ENCODE measurements at places on chromosomes 4 and X.

DNA sequence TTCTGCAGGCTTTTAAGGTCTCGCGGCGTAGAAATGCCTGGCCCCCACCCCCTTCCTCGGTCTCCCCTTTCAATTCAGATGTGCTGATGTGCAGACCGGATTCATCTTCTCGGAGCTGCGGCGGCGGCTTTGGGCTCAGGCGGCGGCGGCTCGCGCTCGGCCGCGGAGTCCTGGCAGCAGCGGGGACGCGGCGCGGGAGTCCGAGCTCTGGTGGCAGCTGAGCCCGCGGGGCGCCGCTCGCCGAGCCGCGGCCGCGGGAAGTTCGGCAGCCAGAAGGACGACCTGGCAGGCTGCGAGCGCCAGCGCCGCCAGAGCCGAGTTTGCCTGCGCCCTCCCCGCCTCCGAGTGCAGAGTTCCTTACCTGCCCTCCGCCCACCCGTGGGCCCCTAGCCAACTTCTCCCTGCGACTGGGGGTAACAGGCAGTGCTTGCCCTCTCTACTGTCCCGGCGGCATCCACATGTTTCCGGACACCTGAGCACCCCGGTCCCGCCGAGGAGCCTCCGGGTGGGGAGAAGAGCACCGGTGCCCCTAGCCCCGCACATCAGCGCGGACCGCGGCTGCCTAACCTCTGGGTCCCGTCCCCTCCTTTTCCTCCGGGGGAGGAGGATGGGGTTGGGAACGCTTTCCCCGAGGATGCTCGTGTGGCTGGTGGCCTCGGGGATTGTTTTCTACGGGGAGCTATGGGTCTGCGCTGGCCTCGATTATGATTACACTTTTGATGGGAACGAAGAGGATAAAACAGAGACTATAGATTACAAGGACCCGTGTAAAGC lies 448 bp downstream of the TLL1 start:
- peak; percentile 69 for DNase-seq

DNA sequence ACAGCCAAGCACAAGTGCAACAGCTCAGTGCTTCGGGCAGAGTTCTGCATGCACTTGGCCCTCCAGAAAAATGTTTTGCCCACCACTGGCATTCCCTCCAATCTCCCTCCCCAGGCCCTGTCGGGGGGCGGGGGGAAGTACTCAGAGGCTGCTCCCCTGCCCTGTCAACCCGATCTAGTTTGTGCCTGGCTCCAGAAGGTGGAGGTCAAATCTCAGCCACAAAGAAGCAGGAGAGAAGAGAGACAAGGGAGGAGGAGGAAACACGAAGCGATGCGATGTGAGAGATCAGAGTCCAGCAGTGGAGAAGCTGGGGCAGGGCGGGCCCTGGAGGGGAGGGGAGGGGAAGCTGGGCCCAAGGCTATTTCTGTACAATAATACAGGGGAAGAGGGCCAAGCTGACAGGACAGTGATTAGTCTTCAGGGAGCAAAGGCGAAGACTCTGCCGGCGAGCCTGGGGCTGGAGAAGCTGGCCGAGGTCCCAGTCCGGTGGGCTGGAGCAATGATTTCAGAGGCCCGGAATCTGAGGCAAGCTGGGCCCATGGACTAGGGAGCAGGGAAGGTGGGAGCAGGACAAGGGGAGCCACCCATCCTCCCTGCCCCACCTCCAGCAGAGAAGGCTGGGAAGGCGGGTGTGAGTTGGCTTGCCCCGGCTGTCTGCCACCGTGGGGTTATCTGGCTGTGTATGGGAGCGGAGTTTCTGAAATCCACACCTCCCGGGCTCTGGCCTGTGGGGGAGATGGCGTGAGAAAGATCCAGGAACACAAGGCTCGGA lies 167.1 kb downstream of the EFNB1 start:
- no peak for DNase-seq

DNA sequence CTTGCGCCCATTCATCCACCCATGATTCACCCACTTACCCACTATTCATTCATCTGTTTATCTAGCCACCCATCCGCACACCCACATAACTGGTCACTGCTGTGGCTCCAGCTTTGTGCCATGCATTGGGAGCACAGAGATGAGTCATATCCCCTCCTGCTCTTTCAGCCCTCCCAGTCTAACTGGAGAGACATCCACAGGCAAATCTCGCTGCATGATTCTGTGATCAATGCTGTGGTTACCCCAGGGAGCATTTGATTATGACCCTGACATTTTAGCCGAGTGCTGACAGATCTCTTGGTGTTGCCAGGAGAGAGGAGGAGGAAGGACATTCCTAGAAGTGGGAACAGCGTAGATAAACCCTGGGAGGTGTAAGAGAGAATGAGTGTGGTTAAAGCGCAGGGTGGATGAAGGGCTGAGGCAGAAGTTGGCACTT lies 10.4 kb upstream of the PORCN start:
- DNase-seq = no peak

DNA sequence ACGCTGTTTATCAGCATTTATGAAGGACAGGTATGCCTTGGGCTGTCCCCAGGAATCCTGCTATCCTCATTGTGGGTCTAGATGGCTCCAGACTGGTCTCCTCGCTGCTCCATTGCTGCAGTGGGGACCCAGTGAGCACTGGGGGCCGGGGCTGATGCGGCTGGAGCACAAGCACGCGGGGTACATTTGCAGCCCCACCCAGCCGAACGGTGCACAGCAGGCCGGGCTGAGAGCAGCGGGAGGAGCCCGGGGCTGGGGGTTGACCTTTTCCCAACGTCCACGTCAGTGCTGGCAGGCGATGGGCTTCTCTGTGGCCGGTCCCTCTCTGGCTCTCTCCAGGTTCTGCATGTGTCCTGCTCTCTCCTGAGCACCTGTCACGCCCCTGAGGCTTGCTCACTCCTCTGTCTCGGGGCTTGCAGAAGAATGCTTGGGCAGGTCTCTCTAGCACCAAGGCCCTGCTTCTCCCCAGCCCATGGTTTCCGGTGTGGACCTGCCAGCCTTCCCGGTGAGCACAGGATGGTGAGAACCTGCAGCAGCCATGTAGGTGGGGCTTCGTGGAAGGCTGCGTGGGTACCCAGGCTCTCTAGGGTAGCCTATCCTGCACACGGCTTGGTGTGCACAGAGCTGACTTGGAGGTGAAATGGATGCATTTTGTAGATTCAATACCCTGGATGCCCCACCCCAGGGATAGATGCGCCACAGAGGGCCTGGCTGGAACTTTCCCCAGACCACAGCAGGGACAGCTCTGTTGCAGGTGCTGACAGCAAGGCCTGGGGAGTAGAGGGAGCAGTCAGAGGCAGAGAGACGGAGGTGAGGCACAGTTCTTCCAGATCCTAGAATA lies 89.1 kb upstream of the ADRA2C start:
- no peak for DNase-seq

DNA sequence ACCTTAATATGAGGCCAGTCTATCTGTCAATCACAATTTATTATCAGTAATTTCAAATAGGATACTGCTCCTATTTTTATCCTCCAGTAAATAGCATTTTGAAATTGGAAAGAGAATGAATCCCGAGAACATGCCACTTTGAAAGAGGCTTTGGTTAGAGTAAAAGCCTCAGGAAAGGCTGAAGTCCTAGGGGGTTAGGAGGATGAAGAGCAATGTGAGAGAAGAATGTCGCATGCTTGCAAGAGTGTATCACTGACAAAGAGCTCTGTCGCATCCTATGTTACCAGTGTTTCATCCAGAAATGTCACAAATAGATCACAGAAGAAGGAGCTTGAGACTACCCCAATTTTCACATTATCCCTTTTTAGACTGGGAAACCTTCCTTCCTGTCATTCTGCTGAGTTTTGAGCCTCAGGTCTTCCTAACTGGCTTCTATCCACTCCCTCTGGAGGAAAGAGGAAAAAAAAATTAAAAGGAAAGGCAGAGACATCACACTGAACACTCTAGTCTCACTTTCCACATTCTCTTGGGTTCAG lies 39.8 kb downstream of the GPM6A start:
- DNase-seq = no peak

DNA sequence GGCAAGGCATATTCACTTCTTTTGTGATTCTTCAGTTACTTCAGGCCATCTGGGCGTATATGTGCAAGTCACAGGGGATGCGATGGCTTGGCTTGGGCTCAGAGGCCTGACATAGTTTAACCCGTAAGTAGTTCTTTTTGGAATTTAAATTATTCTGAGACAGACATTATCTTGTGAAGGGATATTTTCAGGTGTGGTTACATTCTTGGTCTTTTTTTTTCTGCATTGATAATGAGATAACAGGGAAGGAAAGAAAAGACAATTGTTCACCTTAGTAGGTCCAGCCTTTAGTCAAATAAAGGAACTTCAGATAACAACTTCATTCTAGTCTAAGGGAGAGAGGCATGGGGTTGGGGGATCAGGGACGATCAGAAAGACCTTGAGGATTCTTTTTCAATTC lies 74.8 kb downstream of the TEX13C start:
- DNase-seq = no peak

DNA sequence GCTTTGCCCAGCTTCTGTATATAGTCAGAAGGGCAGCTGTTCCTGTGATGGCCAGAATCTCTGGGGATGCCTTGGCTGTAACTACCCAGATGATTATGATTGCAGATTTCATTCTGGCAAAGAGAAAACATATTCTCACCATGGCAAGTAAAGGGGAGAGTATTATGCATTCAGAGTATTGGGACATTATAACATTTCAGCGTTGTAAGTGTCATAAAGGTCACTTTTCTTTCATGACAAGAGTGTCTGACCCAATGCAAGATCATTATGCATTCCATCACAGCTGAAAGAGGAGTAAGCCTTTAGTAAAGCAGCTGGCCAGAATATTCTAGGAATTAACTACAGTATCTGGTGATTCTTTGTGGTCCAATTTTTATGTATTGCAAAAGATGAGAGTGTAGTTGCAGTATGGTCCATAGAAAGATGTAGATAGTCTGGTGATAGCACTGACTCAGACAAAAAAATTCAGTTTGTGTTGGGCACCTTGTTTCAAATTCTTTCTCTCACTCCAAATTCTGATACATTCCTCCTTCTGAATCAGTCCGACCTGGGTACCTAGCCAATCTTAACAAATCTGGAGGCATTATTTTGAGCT lies 2366.3 kb downstream of the PCDH7 start:
- DNase-seq = no peak

DNA sequence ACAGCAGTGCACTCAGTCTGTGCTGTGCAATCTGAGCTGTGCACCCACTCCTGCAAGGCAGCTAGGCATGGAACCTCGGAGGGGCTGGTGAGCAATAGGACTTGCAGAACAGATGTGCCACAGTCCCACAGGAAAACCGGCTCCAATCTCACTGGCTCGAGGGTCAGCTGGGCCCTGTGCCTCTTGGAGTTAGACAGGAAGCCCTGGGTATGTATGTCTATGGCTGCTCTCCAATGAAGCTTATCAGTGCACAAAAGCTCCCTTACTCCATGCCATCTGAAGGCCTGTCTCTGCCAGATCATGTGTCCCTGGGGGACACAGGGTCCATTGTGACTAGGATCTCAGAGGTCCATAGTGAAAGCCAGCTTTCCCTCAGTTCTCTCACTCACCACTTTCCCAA lies 335.8 kb downstream of the SH3BGRL start:
- no peak for DNase-seq

- no peak for DNase-seq
These were observed 54.7 kb downstream of the TMEM131L start for GRCh38 chr4:153520801-153521329.

- DNase-seq = no peak
These were observed 7.5 kb upstream of the RUFY3 start for GRCh38 chr4:70714079-70714887.

- no peak for DNase-seq
These were observed 220.1 kb downstream of the DLG3 start for GRCh38 chrX:70664726-70665125.

DNA sequence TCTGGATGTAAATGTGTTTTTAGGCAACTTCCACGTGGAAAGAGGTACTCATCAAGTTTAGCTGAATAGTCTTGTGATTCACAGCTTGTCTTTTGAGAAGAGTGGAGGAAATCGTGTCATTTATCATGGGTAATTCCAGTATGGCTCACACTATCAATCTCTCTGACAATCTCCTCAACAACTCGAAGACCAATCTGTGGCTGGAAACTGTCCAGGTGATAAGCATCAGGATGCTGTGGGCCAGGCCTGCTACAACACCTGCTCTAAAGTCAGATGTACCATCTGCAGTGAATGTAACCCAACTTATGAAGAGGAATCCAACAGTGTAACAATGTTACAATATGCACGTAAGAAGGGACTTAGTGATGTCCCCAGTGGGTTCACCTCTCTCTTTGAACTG lies 132.1 kb upstream of the GK2 start:
- DNase-seq = no peak

- DNase-seq = no peak
These were observed 53.0 kb downstream of the ZFX start for GRCh38 chrX:24202465-24203031.

GRCh38 chr4:98179951-98180350 lies 36.7 kb upstream of the STPG2 start:
- DNase-seq = no peak

GRCh38 chr4:167956676-167957075 lies 135.7 kb upstream of the ANXA10 start:
- no peak for DNase-seq

DNA sequence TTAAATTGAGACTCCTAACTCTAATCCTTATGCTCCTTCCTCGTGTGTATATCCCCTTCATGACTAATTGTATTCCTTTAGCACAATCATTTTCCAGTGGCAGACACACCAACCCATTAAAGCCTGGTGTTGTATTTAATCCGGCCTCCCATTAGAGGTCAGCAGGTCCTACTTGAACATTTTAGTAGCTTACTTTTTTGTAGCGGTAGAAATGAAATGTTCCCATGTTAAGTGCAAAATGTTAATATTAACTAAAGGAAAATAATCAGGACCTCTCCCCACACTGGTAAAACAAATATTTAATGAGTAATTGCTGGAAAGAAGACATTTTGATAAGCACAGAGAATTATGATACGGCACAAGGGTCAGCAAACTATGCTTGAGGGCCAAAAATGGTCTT lies 3.4 kb downstream of the RAB33B start:
- DNase-seq = no peak

- no peak for DNase-seq
These were observed 320.2 kb upstream of the GATB start for GRCh38 chr4:152081024-152081423.

- no peak for DNase-seq
These were observed 20.4 kb upstream of the DCTD start for GRCh38 chr4:182937268-182938204.

- no peak for DNase-seq
These were observed 246.5 kb upstream of the SFRP2 start for GRCh38 chr4:154035341-154035740.

DNA sequence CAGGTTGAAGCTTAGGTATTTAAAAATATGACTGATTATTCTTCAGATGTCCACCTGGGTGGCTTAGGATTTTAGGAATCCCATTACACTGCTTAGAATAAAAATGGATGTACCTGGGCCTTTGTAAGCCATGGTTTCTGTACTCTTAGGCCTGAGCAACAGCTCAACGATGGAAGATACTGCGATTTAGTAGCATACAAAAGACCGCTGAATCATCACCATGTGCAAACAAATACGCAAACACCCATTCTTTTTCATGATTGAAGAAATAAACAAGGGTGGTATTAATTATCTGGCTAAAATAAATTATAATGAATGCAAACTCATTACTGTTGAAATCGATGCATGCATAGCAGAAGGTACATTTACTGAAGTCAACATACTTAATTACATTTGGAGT lies 188.9 kb downstream of the ZNF330 start:
- no peak for DNase-seq

Data from nephron progenitor cell (in vitro differentiated cells).